ENCODE measurements at places on chromosomes 2 and 18.

DNA sequence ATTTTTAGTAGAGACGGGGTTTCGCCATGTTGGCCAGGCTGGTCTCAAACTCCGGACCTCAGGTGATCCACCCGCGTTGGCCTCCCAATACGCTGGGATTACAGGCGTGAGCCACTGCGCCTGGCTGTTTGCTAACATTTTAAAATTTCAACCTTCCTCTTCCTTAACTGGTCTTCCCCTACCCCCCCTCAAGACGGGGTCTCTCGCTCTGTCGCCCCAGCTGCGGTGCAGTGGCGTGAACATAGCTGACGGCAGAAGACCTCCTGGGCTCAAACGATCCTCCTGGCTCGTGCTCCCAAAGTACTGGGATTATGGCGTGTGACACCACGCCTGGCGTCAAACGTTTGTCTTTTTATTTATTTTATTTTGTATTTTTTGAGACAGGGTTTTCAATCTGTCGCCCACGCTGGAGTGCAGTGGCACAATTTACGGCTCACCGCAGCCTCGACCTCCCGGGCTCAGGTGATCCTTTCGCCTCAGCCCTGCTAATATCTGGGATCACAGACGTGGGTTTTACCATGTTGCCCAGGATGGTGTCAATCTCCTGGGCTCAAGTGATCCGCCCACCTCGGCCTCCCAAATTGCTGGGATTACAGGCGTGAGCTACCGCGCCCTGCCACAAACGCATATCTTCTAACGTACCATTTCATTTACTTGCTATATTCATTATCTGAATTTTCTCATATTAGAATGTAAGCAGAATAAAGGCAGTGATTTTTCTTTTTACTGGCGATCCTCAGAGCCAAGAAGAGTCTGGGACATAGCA lies 984 bp upstream of the MSH2 start:
- DNase-seq, result no peak

DNA sequence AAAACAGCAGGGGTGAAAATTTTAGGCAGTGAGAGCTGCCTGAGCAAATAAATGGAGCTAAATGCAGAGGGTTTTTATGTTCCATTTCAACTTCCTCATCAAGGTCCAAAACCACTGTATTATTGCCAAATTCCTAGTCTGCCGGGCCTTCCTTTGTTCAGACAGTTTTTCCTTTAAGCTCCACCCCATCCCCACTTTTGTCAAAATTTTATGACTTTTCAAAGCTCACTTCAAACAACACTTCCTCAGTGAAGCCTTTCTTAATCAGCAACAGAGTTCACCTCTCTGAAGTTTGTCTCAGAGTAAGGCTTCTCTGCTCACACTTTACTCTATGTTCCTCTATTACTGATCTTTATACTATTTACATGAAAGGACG lies 81.3 kb downstream of the CERKL start:
- DNase-seq, result no peak

GRCh38 chr2:180003073-180003472 lies 4.0 kb downstream of the CWC22 start:
- DNase-seq, result no peak

GRCh38 chr2:178250429-178250828 lies 56.1 kb downstream of the OSBPL6 start:
- DNase-seq, result no peak

DNA sequence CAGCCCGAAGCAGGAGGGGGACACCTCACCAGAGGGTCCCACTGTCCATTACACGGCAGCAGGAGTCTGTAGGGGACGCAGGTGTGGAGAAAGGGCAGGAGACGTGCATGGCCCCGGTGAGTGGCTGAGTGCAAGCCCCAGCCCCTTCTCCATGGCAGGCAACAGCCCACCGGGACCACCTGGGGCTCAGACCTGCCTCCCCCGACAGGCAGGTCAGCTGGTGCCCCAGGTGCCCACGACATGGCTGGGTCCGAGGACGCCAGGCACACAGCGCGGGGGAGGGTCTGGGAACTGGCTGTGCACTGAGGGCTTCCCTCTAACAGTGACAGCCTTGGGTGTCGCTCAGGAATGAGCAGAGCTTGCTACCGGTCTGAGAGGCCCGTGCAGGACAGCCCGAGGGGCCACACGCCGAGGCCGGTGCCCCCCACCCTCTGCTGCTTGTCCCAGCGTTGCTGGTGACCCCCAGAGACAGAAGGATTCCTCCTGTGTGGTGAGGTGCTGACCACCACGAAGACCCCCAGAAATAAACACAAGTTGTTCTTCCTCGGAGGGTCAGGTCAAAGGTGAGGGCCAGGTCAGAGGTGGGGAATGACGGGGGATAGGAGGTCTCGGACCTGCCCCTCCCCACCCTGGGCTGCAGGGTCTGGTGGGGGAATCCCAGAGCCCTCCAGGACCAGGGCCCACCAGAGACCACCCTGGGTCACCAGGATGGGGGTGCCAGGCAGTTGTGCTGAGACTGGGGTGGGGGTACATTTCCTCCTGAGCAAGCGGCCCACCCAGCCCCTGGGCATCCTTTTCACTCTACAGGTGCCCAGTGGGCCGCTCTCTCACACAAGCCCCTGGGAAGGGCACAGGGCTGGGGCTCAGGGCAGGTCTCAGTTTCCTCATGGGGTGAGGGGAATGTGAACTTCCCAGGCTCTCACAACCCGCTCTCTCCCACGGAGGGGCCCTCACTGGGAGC lies 50.6 kb downstream of the SLC66A2 start:
- no peak for DNase-seq

DNA sequence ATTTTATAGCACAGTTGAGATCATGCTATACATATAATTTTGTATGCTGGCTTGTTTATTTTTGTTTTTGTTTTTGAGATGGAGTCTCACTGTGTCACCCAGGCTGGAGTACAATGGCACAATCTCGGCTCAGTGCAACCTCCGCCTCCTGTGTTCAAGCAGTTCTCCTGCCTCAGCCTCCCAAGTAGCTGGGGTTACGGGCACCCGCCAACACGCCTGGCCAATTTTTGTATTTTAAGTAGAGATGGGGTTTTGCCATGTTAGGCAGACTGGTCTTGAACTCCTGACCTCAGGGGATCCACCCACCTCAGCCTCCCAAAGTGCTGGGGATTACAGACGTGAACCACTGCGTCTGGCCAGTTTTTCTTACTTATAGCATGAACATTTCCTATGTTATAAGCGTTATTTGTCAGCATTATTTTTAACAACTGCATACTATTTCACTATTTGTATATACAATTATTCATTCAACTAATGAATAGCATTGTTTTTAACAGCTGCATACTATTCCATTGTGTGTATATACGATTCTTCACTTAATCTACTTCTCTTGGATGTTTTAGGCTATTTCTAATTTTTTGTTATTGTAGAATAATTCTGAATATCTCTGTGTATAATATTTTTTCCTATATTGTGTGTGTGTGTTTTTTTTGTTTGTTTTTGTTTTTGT lies 3.5 kb downstream of the EHD3 start:
- DNase-seq, result no peak

- no peak for DNase-seq
Measured at GRCh38 chr18:79609841-79610281, 69.7 kb upstream of the CTDP1 start.

DNA sequence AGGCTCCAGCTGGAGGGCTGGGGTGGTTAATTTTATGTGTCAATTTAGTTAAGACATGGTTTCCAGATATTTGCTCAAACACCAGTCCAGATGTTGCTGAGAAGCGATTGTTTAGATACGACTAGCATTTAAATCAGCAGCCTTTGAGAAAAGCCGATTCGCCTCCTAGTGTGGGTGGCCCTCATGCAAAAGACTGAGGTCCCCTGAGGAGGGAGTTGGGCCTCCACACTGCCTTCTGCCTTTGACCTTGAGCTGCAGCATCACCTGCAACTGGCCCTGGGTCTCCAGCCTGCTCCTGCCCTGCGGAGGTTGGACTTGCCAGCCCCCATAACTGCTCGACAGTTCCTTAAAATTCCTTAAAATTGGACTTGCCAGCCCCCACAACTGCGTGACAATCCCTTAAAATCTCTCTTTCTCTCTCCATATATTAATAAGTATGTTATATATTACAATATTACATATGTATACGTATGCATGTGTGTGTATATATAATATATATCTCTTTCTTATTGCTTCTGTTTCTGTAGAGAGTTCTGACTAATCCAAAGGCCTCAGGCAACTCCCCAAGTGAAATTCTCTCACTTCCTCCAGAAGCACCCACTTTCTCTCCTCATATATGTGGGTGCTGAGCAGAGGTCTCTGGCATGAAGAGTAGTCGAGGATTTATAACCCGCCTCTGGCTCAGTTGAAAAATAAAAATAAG lies 14.4 kb downstream of the FBLN7 start:
- DNase-seq, result no peak

GRCh38 chr2:208129744-208130711 lies at the start of gene CRYGC:
CRYGC (minus strand) TSS chr2:208129828; CDS start chr2:208129792, 36 bp downstream.
- no peak for DNase-seq

GRCh38 chr2:26891-27290 lies 19.4 kb downstream of the FAM110C start:
- DNase-seq, result no peak

- DNase-seq, result no peak
Measured at GRCh38 chr18:62828091-62828640, 112.8 kb downstream of the PHLPP1 start.

DNA sequence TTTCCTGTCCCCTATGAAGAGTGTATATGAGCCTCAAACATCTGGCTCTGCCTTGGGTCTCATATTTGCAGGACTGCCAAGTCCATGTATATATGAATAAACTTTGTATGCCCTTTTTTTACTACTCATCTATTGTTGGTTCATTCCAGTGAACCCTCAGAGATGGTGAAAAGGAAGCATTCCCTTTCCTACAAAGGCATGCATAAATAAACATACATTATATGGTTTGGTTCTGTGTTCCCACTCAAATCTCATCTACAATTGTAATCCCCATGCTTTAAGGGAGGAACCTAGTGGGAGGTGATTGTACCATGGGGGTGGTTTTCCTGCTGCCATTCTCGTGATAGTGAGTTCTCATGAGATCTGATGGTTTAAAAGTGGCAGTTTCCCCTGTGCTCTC lies 534.2 kb downstream of the SPAG16 start:
- no peak for DNase-seq

- no peak for DNase-seq
Measured at GRCh38 chr2:188966728-188967440, 7.3 kb upstream of the COL3A1 start.

GRCh38 chr2:232529806-232530547 lies 4.0 kb downstream of the CHRND start:
- DNase-seq, result no peak

GRCh38 chr18:9535430-9535991 lies 60.2 kb downstream of the RALBP1 start:
- no peak for DNase-seq

DNA sequence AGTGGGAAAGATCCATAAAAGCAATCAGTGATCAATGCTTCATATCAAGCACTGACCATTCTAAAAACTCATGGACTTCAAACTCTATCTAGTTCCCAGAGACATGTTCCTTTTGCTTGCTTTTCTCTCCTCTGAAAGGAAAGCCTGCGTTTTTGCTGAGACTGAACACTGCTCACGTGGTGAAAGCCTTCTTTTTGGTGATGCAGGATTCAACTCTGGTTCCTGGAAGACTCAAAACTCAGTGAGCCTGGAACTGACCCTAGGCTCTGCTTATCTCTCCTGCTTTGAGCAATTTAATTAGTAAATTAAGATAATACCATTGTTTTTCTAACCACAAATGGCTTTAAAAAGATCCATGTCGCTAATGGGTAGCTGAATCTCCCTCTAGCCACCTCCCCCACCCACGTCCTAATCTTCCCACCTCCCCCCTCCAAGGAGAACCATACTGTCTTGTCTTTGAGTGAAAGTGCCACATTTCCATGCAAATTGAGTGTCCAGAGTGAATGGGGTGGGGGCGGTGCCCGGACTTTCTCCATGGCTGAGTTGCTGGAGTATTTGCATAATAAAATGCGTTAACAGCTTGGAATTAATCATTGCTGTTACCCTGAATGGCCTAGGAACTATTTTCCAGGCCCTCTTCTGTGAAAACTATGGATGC lies 130.5 kb downstream of the BCL11A start:
- no peak for DNase-seq

DNA sequence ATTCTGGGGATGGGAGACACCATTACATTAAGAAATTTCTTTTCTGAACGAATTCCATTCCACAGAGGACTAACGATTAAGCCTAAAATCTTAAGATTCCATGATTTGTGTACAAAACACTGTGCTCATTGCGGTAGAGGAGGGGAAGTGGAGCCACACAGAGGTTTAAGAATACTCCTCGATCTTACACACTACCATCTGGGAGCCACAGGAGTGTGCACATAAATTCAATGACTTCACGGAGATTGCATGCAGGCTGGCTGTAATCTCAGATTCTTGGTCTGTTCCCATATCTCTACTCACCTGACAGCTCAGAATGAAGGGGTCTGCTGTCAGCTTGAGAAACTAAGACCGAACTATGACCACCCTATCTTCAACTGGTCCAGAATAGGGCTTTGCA lies 762 bp downstream of the VPS4B start:
- no peak for DNase-seq

DNA sequence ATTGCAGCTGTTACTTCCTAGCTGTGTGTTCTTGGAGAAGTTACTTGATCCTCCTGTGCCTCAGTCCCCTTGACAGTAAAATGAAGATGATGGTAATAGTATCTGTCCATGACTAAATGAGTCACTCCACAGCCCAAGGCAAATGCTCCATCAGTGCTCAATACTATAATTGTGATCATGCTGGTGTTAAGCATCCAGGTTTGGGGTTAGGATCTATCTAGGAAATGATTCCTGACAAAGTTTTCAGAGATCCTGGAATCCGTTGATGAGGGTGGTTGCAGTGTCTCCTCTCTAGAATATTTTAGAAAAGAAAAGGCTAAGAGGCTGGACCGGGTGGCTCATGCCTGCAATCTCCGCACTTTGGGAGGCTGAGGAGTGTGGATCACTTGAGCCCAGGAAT lies 2.7 kb upstream of the PRELID3A start:
- DNase-seq, result no peak

DNA sequence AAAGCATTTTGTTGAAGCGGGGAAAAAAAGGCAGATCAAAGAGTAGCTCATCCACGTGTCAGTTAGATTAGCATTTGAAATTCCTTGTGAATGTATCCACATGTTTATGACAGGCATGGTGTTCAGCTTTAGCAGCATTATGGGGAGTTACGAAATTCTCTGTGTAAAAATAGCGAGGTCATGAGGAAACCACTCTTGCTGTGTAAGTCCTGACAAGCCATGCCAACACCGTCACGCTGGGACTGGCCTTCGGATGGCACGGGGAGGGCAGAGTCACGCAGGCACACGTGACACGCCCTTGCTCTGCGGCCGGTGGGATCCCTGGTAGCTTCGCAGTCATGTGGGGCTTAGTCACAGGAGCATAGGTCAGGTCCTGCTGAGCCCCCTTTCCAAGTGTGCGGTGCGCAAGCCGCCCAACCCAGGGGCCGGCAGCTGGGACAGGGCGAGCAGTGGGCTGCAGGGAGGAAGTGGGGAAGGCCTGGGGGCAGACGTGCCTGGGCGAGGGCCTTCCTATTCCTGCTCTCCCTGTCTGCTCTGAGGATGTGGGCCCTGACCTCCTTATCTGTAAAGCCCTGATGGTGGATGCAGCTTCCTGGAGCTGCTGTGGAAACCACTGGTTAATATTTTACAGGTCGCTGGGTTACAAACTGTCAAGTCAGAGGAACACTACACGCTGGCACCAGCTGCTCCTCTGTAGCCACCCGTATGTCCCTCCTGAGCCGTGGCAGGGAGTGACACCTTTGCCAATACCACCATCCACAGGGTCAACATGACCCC lies 18.0 kb downstream of the MBP start:
- DNase-seq, result no peak

All from cortex of kidney (tissue), 1 donor.